ENCODE measurements at places on chromosomes 2 and 18. TPM values are rescaled to one million over a fixed set of nuclear protein-coding genes. Genes with fewer than 3 reads are reported as not detected.

Gene SETBP1
- 16.2 TPM for total RNA-seq

DNA sequence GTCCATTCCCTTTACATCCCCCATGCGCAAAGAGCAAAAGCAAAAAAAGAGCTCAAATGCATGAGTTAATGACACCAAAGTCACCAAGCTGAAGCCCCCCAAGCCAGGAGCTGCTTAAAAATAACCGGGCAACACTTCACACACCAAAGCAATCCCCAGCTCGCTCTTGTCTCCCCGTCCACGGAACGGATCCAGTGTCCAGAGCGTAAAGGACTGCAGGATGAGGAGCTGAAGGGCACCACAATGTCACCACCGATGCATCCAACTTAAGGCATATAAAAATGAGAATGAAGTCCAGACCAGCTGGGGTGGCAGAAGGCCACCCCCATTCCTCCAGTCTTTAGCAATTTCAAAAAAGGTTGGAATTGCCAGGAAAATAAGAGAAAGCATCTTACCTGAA lies 8.7 kb downstream of the SMAD7 start:
- no peak for DNase-seq

DNA sequence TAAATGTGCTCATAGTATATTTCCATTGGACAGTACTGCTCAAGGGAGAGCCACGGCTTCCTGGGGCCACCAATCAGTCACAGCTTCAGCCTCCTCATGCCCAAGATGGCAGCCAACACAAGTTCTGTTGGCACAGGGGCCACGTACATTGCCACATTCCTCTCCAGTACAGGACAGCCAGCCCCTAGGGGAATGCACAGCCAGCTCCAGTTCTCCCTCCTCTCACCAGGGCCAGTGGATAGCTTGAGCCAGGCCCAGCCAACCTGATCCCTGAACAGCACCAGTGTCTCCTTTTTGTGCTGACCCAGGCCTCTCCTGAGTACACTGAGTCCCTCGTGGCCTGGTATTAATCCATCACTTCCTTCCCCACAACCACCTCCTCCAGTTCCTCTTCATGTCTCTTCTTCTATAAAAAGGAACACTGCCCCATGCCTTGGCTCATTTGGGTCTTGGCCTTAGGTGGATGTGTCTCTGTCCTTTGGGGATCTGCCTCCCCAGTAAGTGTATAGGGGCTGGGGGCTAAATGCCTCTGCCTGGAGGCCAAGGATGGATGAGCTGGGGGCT lies 168.7 kb downstream of the TNS1 start:
- DNase-seq: no peak

- no peak for DNase-seq
Observed at GRCh38 chr2:1550658-1551316, 137.5 kb downstream of the TPO start.

DNA sequence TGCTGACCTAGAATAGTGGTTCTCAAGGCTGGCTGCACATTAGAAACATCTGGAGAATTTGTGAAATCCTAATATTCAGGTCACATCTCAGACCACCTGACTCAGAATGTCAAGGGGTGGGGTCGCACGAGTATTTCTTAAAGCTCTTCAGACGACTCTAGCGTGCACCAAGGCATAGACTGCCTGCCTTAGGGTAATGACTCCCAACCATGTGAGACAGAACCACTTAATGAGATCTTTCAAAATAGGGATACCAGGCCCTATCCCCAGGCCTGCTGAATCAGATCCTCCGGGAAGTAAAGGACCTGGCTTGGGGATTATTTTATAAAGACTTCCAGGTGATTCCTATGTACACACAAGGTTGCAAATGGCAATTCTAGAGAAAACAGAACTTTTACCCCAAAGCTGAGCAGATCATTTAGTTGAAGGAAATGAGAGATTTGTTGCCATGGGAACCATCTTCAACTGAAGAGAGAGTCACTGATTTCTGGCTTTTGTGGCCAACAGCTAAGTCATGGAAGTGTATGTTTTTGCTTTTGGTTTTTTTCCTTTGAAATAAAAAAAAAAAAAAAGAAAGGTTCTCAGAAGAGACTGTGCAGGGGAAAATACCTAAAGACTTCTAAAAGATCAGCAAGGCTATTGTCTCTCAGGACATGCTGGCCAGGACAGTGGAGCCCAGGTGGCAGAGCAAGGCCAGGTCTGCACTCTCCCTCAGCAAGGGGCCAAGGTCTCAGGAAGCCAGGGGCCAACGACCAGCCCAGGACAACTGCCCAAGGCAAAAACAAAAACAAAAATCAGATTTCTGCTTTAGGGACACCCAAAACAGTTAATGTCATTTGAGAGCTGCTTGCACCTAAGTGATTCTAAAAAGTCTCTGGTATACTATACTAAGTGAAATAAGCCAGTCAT lies 15.3 kb upstream of the LOXHD1 start:
- DNase-seq: no peak

Data from suprapubic skin (tissue), 4 donors.